ENCODE measurements at places on chromosomes 12 and 14.

- peak; percentile 63 for DNase-seq
Measured at GRCh38 chr14:101972126-101972866, 7.9 kb downstream of the DYNC1H1 start.

DNA sequence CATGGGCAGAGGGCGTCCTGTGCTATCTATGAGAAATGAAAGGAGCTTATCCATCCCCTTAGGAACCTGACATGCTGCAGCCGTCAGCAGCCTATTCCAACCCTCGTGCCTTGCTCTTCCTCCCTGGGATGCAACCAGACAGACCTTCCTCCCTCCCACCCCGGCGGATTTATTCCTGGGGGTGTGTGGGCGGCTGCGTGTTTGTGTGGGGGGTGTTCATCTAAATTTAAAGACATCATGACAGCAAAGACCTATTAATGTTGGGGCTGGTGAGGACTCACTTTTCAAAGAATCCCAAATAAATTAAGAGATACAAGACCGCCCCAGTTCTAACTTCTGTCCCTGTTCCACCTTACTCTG, 52.0 kb downstream of the WSCD2 start:
- no peak for DNase-seq

DNA sequence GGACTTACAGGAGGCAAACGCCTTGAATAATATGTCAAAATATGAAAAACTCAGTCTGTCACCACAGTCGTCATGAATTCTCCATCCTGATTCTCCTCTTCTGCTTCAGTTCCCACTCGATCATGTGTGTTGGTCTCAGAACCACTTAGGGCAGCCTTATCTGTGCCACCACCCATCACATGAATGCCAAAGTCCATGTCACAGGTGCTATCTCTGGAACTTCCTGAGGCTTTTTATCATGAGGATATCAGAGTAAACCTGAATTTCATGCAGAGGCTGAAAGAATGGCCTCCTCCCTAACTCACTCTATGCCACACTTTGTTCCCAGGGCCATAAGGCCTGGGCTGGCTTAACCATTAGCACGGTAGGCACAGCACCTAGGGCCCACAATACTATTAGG, 28.8 kb upstream of the MAP3K9 start:
- no peak for DNase-seq

DNA sequence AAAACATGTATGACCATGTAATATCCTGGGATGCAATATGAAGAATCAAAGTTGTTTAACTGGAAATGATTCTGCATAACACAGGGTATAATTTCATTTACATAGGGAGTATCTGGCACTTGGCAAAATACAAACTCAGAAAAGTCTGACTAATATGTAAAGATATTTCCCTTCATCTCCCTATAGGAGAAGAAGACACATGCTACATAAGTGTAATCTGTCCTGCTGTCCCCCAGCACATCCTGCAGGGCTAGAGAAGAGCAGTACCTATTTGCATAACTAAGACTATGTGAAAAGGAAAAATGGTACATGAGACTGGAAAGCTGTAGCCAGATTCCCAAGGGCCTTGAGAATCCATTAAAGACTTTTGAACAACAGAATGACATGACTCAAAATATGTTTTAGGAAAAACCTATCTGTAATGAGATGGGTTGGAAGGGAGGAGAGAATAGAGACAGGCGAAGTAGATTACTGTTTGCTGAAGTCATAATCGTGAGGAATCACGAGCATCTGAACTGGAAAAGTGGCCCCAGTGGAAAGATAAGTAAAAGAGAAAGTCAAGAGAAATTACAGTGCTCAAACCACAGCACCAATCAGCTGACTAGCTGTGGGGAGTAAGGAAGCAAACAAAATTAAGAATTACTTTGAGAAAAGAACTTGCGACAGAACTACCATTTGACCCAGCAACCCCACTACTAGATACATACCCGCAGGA, 155.1 kb upstream of the HMGA2 start:
- no peak for DNase-seq

GRCh38 chr12:106154751-106155273, 16.1 kb upstream of the NUAK1 start:
- no peak for DNase-seq

GRCh38 chr14:73721101-73721821, 7.1 kb upstream of the PNMA1 start:
- DNase-seq: no peak

GRCh38 chr12:81683881-81684280, 75.3 kb downstream of the PPFIA2 start:
- DNase-seq: no peak

Data from erythroblast (primary cell).